ENCODE measurements at places on chromosomes 5 and 9.

GRCh38 chr5:158485604-158486081, 614.1 kb downstream of the EBF1 start:
- DNase-seq, result no peak

DNA sequence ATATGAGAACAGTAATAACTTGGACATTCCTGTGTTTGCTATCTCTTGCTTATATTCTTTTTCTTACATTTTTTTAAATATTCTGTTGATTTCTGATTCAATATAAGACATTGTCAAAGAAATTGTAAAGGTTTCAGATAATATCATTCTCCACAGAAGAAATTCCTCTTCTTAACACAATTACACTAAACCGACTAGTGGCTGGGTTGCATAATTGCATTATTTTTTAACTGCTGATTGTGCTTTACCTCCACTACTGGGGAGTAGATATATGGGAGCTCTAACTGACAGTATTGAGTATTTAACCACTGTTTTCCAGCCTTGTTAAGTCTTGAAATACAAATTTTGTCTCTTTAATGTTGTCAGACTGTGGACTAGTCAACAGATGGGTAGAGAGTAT, 723.8 kb upstream of the EDIL3 start:
- no peak for DNase-seq

DNA sequence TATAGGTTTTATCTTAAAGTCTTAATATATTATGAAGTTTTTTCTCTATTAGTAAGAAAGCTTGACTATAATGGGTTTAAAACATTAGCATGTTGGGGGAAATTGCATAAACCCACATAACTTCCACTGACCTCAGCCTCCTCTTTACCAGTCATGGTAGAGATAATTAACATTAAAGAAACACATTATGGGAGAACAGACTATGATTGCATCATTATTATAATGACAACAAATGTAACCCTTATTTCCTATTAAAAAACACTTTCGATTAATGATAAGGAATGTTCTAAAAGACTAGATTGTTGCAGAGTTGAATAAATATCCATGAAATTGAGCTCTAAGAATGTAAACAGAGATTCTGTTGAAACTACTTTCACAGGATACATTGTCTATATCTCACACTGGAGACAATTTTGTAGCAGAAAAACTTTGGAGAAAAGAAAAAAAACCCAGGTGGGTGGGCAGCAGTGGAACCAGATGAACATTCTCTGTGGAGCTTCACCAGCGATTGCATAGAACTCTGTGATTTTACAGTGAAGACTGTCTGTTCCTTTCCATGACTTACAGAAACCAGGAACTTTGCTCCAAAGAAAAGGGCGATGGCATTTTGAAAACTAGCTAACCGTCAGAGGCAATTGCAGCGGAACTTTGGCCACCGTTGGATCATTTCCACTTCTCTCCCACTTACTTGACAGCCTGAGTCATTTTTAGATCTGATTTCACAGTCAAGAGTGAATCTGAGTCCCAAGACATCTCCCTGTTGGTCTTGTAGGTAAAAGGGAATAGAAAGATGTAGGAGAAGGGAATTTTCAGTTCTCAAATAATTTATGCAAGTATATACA, 21.0 kb upstream of the ERAP2 start:
- DNase-seq, result no peak

GRCh38 chr9:107895501-107896001, 406.0 kb upstream of the KLF4 start:
- DNase-seq, result no peak

- no peak for DNase-seq
Measured at GRCh38 chr5:126970517-126971017, 59.8 kb downstream of the MARCHF3 start.

DNA sequence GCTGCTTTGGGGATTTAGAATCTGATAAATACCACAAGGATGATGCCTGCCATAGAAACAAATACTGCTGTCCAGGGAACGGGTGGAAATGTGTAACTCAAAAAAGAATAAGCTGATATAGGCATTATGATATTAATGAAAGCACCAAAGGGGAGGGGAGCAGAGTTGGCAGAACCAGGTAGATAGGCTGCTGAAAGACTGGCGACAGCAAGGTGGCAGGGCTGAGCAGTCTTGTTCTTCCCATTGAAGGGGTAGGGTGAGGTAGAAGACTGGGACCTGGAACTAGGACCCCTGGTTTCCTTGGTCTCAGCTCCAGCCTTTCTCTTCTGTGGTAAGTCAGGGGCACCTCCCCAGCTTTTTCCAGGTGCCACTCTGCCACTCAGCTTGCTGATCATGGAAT, 31.4 kb upstream of the TMOD1 start:
- DNase-seq, result no peak

- DNase-seq, result no peak
Measured at GRCh38 chr9:73155968-73156864, 4.6 kb downstream of the ANXA1 start.

- no peak for DNase-seq
Measured at GRCh38 chr5:108743319-108743718, 4.4 kb upstream of the FER start.

- no peak for DNase-seq
Measured at GRCh38 chr9:127520941-127521918, 69.9 kb downstream of the LRSAM1 start.

DNA sequence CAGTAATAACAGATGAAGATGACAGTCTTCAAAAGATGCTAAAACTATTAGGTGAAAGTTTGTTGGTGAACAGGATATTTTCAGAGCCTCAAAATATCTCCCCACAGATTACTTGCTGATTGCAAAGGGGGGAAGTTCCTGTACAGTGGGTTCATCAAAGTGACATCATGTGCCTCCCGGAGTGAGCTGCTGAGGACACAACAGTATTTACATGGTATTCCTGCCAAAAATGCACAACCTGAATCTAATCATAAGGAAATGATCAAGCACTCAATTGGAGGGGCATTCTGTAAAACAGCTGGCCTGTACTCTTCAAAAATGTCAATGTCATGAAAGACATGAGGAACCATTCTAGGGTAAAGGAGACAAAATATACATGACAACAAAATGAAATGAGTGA, 18.9 kb upstream of the GLIS3 start:
- DNase-seq, result no peak

DNA sequence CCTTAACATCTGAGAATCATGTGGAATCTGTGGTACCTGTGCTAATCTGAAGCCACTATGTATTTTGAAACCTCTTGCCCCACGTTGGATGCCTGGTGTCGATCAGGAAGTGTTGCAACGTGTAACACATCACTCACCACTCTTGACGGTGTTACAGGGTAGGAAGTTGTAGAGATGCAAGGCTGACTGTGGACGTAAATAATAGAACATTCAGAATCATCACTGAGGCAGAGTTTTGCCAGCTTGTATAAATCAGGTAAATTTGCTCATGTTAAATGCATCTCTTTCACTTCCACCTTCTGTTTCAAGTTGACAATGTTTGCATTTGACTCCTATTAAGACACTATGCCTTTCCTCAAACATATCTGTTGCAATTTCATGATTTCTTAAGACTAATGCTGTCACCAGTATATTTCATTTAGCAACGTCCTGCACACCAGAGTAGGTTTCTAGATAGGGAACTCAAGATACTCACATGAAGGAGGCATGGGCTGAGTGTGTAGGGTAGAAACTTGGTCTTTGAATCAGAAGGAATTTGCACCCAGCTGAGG, 38.1 kb downstream of the BASP1 start:
- DNase-seq, result no peak

DNA sequence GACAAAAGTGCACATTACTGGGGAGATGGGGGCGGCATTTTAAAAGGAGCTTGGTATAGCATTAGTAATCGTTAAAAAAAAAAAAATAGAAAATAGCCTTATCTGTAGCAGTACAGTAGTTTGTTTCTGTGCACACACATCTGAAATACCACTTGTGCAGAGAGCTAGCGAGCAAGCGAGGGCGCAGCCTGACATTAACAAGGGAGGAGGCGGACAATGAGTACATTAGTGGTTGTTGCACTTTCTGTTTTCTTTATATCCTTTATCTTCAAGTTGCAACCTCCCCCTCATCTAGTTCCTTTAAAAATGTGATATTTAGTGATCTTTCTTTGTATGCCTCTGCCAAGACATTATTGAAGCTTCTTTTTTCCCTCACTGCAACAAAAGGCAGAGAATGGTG, 880 bp upstream of the PTPDC1 start:
- DNase-seq, result no peak

GRCh38 chr9:98958271-98958984, 14.7 kb downstream of the COL15A1 start:
- DNase-seq, result no peak

GRCh38 chr5:36796155-36796554, 80.4 kb upstream of the NIPBL start:
- no peak for DNase-seq

- DNase-seq, result no peak
Measured at GRCh38 chr5:131228646-131229045, 35.2 kb upstream of the CDC42SE2 start.

DNA sequence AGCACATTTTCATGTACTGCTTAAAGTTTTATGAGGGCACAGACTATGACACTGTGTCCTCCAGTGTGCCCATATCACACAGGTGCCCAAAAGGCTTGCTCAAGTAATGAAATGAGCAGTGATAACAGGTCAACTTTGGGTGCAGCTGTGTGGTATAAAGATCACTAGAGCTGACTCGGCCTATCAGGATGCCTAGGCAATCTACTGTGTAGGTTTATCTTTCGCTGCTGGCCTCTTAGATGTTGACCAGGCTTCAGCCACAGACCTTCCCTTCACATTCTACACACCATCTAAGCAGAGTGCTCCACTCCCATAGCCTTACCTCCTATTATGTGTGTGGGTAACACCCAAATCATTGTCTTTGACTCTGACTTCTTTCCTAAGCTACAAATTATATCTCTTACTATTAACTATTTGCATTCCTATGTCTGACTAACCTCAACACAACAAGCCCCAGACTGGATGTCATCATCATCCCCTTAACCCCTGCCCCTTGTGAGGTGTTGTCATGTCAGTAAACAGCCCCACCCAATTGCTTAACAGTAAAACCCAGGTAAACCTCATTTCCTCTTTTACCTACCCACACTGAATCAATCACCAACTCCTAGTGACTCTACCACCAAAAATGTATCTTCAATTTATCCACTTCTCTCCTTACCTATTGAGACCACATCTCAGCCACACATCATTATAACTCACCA, 2.5 kb downstream of the SREK1IP1 start:
- DNase-seq, result no peak

GRCh38 chr9:38141746-38142591, 72.9 kb upstream of the SHB start:
- no peak for DNase-seq

DNA sequence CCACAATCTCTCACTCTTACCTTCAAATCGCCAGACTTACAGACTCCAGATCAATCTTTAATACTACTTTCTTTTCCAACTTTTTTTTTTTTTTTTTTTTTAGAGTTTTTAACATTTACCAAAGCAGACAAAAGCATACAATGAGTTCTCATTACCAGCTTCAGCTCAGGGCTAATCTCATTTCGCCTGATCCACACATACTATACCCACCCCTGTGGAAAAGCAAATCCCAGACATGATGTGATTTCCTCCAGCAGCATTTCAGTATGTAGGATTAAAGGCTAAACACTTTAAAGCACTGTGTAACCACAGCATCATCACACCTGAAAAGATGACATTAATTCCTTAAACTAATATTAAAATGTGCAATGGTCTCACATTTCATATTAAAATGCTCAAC, 138.8 kb upstream of the RETREG1 start:
- no peak for DNase-seq

Data from activated T-cell treated with anti-CD3 and anti-CD28 coated beads for 24 hours (primary cell).